Inflammatory macrophage treated with lipopolysaccharide for 1 hour (primary cell): ENCODE measurements at places on chromosomes 2 and 18.

DNA sequence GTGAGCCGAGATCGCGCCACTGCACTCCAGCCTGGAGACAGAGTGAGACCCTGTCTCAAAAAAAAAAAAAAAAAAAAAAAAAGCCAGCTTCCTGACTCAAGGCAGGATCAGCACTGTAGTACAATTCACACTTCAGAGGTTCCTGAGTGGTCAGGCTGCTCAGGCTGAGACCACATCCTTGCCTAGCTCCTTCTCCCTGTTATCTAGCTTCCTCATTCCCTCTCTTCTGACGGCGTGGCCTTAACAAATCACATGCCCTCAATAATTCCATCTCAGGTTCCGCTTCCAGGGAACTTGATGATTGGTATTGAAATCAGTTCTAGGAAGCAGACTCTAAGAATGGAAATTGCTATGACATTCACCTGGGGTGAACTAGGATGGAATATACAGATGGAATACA is 29.8 kb upstream of the KDM3A start:
- DNase-seq: no peak

- DNase-seq: no peak
Measured at GRCh38 chr2:237892984-237893595, 33.7 kb downstream of the RAMP1 start.

DNA sequence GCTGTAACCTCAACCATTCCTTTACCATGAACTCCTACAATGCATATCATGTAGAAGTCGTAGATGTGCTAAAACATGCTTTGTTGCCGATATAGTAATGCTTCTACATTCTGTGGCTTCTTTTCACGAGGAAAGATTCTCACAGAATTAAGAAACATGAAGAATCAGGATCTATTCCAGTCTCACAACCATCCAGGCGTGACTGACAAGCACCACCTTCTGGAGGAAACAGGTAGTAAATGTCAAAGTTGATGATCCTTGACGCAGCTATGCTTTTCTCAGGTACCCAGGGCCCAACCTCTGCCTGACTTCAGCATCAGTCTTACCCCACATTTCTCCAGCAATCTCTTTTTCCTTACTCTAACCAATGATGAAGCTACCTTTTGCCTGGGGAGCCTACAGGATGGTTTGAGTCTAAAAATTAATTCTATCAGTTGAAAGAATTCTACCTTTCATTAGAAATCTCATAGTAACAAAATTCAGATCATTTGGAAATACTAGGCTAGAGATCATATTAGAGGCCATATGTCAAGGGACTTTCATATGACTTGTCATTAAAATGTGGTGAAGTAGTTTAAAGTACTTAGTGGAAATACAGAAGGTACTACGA is 123.3 kb upstream of the RND3 start:
- DNase-seq: no peak

- peak; percentile 1 for DNase-seq
Measured at GRCh38 chr18:5237083-5237722, 40.1 kb upstream of the AKAIN1 start.

DNA sequence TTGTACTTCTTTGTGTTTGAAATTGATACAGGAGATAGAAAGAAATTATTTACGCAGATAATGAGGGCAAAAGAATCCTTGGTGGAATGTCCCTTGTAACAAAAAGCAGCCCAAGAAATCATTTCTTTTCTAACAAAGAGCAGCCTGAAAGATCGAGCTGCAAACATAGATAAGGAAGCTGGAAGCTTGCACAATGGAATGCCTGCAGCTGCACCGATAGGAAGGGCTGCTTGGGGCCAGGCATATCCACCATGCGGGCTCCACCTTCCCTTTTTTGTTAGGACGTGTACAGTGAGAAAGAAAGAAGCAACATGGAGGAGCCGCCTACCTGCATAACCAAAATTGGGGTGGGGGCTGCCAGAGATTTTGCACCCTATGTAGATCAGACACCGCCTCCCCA is 568.7 kb downstream of the METTL4 start:
- no peak for DNase-seq

GRCh38 chr18:10386956-10387355 is 67.5 kb upstream of the APCDD1 start:
- no peak for DNase-seq

GRCh38 chr2:168220965-168221819 is 26.2 kb downstream of the STK39 start:
- no peak for DNase-seq

DNA sequence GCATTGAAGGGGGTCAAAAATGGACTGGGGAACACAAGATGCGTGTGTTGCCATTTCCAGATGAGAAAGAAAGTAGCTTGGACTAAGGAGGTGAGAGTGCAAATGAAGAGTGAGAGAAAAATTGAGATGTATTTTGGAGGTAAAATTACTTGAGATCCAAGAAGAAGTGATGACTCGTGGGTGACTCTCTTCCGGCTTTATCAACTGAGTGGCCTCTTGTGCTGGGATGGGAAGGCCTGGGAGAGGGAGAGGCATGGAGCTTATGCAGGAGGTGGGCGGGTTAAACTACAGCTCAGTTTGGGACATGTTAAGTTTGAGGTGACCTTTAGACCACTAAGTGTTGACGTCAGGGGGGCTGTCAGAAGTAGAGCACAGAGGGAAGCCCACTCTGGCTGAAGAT is 34.9 kb downstream of the SULT1C2 start:
- DNase-seq: no peak

- no peak for DNase-seq
Measured at GRCh38 chr2:191280834-191281756, 35.9 kb downstream of the MYO1B start.

- no peak for DNase-seq
Measured at GRCh38 chr2:193679847-193680246, 1485.1 kb upstream of the TMEFF2 start.

DNA sequence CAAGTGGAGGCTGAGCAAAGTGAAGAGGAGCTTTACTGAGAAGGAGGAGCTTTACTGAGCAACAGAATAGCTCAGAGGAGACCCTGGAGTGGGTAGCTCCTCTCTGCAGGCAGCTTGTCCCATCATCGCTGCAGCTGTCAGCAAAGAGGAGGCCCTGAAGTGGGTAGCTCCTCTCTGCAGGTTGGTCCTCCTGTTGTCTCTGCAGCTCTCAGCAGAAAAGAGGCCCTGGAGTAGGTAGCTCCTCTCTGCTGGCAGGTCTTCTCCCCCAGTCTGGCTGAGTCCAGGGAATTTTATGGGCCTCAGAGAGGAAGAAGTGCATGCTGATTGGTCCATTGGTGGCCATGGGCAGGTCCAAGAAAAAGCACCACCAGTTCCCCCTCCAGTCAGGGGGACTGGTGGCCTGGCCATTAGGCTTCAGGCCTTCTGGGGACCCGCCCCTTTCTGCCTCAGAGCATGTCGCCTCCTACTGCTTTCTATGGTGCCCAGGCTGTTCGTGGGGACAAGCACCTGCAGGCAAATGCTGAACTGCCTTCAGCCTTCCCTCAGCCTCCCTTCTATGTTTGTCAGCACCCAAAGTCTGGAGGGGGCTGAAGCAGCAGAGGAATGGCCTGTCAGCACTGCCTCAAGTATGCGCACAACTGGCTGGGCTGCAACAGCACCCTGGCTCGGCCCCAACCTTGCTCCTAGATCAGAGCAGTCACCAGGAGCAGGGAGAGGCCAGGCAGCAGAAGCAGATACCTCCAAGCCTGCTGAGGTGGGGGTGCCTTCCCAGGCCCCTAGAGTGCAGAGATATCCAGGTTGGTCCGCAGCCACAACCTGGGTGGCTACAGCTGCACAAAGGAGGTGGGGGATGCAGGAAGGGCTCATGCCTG is 5.9 kb downstream of the ZSCAN30 start:
- DNase-seq: no peak

- no peak for DNase-seq
Measured at GRCh38 chr18:7721532-7721931, 154.4 kb downstream of the PTPRM start.

DNA sequence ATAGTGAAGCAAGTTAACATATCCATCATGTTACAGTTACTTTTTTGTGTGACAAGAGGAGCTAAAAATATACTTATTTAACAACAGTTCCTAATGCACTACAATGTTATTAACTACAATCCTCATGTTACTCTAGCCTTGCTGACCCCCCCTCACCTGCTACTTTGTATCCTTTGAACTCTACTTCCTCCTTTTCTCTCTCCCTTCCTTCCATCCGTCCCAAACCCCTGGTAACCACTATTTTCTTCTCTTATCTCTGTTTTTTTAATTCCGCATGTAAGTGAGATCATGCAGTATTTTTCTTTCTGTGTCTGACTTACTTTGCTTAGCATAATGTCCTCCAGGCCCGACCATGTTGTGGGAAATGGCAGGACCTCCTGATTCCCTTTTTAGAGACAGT is 59.4 kb downstream of the NPAS2 start:
- no peak for DNase-seq

- no peak for DNase-seq
Measured at GRCh38 chr2:28297531-28297930, 95.1 kb upstream of the FOSL2 start.

DNA sequence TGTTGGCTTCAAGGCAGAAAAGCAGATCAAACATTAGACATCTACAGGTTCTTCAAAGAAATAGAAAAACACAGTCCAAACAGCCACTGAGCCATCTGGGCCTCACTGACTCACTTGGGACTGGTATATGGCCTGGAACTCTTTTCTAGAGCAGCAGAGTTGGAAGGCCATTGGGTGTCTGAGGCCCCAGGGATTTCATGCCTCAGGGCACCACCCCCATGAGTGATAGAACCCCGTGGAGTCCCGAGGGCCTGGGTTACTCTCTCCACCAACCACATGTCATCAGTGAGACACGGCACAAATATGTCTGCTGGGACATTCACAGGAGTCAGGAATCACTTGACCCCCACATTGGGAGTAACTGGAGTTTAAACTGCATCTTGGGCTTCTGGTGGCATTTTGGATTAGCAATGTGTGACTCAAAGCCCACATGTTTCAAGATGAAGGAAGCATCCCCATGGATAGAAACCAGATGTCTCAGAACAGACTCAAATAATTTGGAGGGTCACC is 44.0 kb downstream of the CAPN13 start:
- no peak for DNase-seq

DNA sequence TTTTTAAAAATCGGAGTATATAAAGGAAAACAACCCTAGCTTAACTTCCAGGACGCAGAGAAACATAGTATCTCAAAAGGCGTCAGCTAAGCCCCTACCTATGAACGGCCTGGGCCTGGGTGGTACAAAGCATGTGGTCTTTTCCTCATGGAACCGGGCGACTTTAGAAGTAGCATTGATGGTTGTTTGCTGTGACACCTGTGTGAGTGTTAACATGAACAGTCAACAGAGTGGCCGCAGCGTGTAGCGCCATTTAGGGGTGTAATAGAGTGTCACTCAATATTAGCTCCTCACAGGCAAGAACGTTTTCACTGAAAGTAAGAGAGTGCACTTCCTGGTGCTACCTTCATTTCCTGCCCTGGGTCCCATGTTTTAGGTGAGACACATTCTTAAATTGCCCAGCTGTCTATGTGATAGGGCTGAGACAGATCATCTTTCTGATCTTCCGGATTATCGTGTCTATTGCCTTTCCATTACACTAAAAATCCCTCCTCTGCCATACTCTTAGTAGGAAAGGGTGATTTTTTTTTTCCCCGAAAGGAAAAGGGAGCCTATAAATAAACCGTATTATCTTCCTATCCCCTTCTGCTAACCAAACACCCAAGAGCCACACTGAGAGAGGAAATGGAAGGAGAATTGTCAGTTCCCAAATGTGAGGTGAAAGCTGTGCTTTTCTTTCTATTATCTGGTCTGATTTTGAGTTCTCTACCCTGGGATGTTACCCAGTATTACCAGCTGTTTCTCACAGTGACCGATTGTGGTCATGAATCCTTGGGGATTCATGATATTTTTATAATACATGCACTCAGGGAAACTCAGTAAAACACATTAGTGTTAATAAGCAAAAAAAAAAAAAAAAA is 1.3 kb downstream of the GORASP2 start:
- DNase-seq: peak; percentile 29

- no peak for DNase-seq
Measured at GRCh38 chr2:206422493-206422892, 20.8 kb upstream of the ADAM23 start.

- peak; percentile 32 for DNase-seq
Measured at GRCh38 chr2:47016172-47016913, 100.7 kb upstream of the MCFD2 start.
